ENCODE measurements at places on chromosomes 13 and 19.

GRCh38 chr19:39247701-39248664 is 673 bp downstream of the IFNL4 start:
- no peak for DNase-seq

- DNase-seq: no peak
Measured at GRCh38 chr19:1264801-1265614, 4.1 kb upstream of the CIRBP start.

GRCh38 chr19:8611877-8612806 is 1.6 kb upstream of the ADAMTS10 start:
- no peak for DNase-seq

DNA sequence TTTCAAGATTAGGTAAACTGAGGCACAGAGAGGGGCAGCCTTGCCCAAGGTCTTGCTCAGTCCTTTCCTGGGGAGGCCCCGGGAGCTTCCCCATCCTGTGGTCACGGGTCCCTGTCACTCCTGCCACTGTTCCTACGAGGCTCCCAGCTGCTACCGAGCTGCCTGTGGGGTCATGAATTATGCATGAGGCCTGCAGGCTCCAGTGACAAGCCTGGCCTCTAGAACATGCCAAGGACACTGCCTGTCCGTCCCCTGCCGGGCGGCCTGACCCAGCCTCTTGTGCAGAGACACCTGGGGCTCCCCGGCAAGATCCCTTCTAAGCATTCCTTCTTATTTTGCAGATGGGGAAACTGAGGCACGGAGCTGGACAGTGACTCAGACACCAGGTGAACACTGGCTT is 2.7 kb downstream of the FCHO1 start:
- no peak for DNase-seq

- no peak for DNase-seq
Measured at GRCh38 chr19:5563935-5564612, 3.7 kb downstream of the TINCR start.

DNA sequence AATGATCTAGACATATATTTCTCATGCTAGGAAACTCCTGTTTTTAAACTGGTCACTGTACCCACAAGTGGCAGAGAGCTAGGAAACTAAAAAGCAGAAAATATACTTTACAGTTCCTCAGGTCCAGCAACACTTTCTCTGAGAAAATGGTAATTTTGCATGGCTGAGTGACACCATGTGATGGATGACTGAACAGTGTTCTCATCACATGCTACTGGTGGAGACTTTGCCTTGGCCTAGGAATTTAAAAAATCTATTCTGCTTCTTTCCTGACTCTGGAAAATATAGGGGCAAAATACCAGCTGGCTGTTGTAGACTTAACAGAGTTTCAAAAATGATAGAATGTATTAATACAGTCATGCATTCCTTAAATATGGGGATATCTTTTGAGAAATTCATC is 50.0 kb downstream of the LATS2 start:
- DNase-seq: no peak

- no peak for DNase-seq
Measured at GRCh38 chr19:7460562-7460966, 28.3 kb downstream of the PEX11G start.

DNA sequence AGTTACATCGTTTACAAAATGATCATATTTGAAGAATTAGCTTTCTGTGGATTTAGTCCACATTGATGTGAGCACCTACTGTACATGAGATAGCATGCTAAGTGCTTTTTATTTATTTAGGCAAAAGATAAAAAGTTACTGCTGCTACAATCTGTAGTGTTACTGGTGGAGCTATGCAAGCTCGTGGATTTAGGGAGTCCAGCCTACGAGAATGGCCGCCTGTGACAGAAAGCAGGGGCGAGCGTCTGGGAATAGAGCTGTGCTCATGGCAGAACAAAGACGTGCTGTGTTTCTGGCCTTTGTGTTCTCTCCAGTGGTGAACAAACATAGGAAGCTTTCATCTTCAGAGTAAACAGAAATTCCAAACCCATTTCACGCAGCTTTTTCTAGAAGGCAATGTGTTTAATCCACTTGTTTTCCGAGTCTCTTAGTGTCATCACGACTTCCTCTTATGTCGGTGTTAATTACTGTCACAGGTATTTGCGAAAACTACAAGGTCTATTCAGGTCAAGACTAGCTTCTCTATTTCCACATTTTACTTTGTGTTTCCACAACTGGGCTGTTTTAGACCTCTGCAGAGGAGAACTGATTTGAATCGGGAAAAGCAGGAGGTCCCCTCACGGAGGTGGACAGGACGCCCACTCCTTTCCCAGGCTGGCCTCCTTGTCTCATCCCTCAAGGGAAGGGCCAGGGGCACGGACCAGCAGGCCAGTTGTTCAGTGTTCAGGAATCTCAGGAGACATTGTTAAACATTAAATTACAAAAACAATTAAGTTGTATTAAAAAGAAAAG is 67.3 kb downstream of the ATP11A start:
- no peak for DNase-seq

All from stimulated activated CD8-positive, alpha-beta memory T cell treated with anti-CD3 and anti-CD28 coated beads, Interleukin-12 subunit alpha, Interleukin-12 subunit beta, amount 100 ng/mL, for 4 hours (primary cell).